PC-3 (cell line): ENCODE measurements at places on chromosomes 1 and 21. TPM values are rescaled to one million over a fixed set of nuclear protein-coding genes. Genes with fewer than 3 reads are reported as not detected.
A peak's percentile ranks its signal among the peaks of the same experiment; 100 is the strongest.

GRCh38 chr1:27122652-27123051 lies 32.3 kb downstream of the SLC9A1 start:
- peak; percentile 90 for DNase-seq

- peak; percentile 78 for DNase-seq
Observed at GRCh38 chr1:173868266-173869020, at the start of gene ZBTB37. TSS of gene ZBTB37 (plus strand) at chr1:173868380. CDS start at chr1:173870226, 1,846 bp downstream.

DNA sequence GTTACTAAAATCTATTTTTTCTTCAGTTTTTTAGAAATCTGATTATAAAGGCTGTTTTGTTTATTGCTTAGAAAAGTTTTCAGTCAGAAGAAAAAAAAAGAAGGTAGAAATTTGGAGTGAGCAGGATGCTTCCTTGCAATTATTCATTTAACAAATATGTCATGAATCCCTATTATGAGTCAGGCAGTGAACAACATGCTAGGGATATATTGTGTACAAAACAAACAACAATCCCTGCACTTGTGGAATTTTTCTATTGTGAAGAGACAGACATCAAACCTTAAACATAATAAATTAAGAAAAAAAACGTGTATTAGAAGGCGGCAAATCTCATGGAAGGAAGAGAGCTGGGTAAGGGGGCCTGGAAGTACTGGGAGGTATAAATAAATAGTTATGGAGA lies 664.1 kb upstream of the CAMK1G start:
- DNase-seq, result peak; percentile 94

GRCh38 chr1:153195216-153195615 lies 8.0 kb upstream of the LELP1 start:
- no peak for DNase-seq

- DNase-seq, result no peak
Observed at GRCh38 chr21:31041295-31042079, 3.2 kb upstream of the KRTAP19-8 start.

DNA sequence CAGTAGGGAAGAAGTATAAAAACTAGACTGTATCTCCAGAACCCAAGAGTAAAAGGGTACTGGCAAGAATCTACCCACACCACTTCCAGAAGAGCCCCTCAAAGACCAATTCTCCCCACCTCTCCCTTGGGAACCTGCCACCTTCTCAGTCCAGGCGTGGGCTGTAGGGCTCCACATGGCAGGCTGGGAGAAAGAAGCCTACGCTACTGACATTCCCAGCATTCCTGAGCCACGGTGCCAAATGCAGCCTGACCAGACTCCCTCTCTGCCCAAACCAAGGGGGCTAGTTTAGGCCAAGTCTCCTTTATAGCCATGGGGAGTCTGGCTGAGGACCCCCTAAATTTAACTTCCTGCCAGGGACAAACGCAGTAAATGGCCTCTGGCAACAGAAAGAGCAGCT lies 2.0 kb downstream of the UBE2Q1 start:
- no peak for DNase-seq

- DNase-seq, result no peak
Observed at GRCh38 chr1:32501865-32502264, 37.0 kb downstream of the ZBTB8B start.

Gene GPX7
- total RNA-seq, result not detected in 2 replicates

Gene RPF1
- total RNA-seq, result 83.0 and 85.8 TPM in 2 replicates

Gene EPHA10
- 1.8 and 3.5 TPM in 2 replicates for total RNA-seq

GRCh38 chr1:94819238-94819944 lies 766 bp upstream of the SLC44A3 start:
- no peak for DNase-seq

Gene SPRR1A
- not detected in 2 replicates for total RNA-seq

GRCh38 chr1:62424411-62424810 lies 12.4 kb upstream of the USP1 start:
- DNase-seq, result no peak

Gene LCK
- 3.6 and 4.3 TPM in 2 replicates for total RNA-seq

DNA sequence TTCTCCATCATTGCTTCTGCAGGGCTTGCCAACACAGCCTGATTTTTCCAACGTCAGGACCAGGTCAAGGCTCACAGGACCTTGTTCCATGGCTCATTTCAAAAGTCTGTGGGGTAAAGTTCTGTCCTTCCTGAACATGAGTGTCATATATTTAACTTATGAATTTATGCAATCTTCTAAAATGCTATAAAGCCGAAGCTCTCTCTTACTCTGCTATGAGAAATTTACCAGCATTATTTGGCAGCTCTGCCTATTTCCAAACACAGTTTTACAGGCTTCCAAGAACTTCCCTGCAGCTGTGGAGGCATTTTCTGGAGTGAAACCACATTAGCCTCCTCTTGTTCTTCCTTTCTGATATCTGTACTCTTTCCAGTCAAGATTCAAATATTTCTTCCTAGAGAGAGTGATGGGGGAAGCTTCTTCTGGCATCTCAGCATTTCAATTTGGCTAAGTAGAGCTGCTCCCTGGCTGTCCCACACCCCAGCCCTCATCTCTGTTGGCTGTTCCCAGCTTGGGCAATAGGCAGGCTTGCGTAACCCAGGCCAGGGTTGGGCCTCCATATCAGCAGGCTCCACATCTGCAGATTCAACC lies 15.6 kb upstream of the HMGCS2 start:
- DNase-seq, result peak; percentile 12

Gene FCRLB
- 10.2 and 12.7 TPM in 2 replicates for total RNA-seq

Gene ADGRB2
- 12.3 and 15.7 TPM in 2 replicates for total RNA-seq

Gene FMN2
- 4.6 and 8.3 TPM in 2 replicates for total RNA-seq

DNA sequence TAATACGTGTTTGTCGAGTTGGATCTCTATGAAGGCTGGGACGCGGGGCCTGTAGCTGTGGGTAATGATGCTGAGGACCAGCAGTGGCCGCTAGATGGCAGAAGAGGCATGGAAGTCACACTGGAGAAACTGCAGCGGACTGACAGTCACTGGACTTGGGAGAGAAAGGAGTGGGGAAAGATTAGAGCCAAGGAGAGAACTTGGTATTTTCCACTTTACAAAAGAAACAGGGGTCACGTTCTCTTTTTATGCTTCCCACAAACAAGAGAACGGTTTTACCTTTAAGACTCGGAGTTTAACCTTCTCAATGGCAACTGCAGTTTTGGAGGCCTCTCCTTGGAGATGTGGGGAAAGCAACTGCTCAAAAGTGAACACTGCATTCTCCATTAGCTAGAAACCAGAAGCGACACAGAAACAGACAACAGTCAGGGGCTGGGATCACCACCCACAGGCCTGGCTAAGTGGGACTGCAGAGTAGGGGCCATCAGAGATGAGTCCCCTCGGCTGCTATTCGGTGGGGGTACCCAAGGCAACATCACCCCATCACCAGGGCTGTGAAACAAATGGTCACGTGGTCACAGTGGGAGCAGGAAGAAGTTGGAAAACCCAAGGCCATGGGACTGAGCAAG lies 51.1 kb upstream of the EDEM3 start:
- peak; percentile 78 for DNase-seq

DNA sequence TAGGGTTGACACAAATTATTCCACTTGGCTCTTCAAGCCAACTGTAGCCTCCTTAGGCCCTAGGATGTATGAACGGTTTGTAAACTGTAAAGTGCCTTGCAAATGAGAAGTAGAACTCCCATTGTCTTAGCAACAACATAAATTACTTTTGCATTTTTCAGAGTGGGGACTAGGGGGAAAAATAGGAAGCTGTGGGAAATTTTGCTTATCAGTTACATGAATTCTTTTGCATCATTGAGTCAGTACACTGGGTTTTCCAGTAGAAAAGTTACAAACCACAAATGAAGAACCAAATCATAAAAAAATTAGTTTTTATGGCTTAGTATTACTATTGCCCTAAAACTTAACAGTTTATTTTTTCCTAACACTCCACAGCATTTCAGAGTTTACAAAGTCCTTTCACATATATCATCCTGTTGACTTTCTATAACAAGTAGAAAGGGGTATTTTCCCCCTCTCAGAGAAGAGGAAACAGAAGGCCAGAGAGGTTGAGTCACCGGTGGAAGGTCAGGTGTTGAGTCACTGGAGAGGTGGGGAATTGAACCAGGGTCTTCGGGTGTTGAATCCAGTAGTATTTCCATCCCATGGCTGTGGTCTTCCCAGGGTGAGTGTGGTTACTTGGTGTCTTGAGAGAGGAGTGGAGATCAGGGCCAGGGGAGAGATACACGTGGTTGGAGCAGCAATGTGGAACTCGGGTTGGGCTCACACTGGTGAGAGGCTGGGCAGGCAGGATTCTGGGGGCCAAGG lies 71.9 kb upstream of the USP24 start:
- no peak for DNase-seq

- no peak for DNase-seq
Observed at GRCh38 chr1:210677533-210677932, 348.8 kb downstream of the HHAT start.

Gene CLEC20A
- total RNA-seq, result not detected in 2 replicates

DNA sequence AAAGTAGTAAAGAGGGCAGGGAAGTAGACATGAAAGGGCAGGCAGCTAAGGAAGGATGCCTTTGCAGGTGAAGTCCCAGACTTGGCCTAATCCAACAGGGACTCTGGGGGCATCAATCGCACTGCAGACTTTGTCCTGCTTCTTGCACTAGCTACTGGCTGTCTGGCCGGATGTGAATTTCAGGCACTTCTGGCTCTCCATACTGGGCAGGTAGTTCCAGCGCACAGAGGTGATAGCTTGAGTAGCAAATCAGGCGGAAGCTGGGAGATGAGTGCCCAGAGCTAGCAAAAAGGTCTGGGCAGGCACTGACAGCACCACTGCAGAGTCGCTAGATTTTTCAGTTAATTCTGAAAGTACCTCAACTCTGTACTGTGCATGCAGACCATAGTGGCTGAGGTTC lies 997 bp downstream of the RSPH1 start:
- no peak for DNase-seq

Gene TRIM33
- 28.8 and 36.7 TPM in 2 replicates for total RNA-seq

GRCh38 chr1:14952626-14953314 lies 200.8 kb upstream of the TMEM51 start:
- DNase-seq, result no peak

GRCh38 chr1:56686169-56686568 lies 41.1 kb downstream of the PRKAA2 start:
- peak; percentile 39 for DNase-seq

DNA sequence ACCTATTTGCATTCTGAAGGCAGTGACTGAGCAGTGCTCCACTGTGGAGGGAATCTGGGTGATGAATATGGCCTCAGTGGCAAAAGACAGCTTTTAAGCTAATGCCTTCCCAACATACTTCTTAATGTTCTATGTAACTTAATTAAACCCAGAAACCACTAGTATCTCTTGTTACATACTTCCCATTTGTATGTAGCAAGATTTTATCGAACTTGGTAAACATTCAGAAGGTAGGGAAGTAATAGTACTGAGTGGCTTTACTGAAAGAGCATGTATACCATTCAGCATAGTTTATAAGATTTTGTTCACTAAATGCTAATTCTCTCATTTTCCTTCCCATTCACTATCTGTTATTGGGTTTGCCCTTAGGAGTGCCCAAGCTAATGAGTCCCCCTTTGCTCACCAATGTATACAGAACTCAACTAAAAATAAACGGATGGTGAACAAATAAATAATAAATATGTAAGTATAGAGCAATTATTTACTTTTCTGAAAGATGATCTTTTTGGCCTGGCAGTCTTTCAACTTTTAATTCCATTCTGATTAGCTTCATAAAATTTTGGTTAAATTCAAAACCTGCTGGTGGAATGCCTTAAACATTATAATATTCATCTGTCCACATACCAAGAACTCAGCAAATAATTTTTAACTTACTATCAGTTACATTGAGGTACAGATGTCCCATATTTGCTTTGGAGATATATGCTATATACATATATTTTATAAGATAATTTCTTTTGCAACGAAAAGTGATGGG lies 204.4 kb downstream of the APP start:
- peak; percentile 84 for DNase-seq

Gene EFNA1
- 29.4 and 49.9 TPM in 2 replicates for total RNA-seq

Gene BSND
- total RNA-seq, result not detected in 2 replicates

DNA sequence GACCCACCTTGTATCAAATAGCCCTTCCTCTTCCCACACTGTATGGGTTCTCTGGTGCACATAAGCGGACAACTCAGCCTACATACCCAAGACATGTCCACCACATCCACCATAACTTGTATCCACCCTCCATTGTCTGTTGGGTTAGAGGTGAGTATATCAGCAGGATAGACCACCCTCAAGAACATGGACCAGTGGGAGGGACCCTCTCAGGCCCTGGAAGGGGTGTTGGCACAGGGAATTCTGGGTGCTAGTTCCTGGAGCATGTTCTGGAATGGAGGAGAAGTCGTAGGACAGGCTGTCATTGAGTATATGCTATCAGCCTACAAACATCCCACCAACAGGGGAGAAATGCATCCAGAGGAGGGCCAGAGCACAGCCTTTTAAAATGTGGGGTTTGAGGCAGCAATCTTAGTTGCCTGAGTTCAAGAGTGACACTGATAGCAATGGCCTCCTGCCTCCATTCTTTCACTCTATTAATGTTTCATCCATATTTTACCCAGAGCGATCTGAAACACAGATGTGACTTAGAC lies 7.5 kb downstream of the CD55 start:
- no peak for DNase-seq

Gene SWT1
- total RNA-seq, result 0.69 and 1.5 TPM in 2 replicates

Gene RAB7B
- total RNA-seq, result not detected in 2 replicates

- peak; percentile 19 for DNase-seq
Observed at GRCh38 chr1:97013941-97014340, 292.4 kb downstream of the PTBP2 start.

Gene CDK18
- total RNA-seq, result 13.2 and 16.4 TPM in 2 replicates

DNA sequence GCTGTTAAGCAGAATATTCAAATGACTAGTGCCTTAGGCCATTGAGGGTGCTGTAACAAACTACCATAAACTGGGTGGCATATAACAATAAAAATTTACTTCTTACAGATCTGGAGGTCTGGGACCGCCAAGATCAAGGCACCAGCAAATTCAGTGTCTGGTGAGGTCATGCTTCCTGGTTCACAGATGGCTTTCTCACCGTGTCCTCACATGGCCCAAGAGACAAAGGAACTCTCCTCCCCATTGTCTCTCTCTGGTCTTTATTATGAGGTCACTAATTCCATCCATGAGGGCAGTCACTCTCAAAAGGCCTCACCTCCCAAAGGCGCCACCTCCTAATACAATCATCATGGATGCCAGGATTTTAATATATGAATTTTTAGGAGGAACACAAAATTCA lies 127.3 kb downstream of the GABPA start:
- DNase-seq, result no peak

Gene SDC3
- total RNA-seq, result 10.0 and 20.3 TPM in 2 replicates

Gene NUDT4B
- total RNA-seq, result 18.0 and 29.9 TPM in 2 replicates

DNA sequence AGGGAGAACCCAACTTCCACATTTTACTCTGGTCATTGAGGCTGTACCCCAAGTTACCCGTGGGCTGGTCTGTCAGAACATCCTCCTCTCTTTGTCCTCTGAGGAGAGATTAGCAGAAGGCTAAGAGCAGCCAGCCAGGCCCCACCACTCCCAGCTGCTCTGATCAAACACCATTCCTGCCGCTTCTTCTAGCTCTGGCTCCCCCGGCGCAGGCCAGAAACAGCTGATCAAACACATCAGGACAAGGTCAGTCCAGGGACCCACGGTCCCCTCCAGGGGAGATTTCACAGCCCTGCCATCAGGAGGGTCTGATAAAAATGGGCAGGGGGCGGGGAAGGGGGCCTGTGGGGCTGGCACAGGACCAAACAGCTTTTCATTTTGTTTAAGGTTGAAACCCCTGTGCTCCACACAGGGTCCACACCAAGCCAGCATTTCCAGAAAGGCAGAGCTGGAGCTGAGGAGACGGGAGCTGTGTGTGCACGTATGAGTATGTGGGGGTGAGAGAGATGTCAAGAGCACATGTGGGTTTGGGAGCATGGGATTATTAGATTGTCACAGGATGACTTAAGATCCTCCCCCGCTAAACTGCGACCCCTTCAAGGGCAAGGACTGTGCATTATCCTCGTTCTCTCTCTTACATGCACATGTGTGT lies 29.9 kb upstream of the EPHA8 start:
- no peak for DNase-seq

Gene MIXL1
- total RNA-seq, result not detected in 2 replicates

- peak; percentile 96 for DNase-seq
Observed at GRCh38 chr1:161098210-161099068, at the start of gene KLHDC9. TSS of gene KLHDC9 (plus strand) at chr1:161098361. CDS start at chr1:161098536, 175 bp downstream.

Gene LYPD8
- total RNA-seq, result not detected in 2 replicates

Gene DEPDC1
- 21.0 and 21.6 TPM in 2 replicates for total RNA-seq
